ENCODE measurements at places on chromosomes 7 and 10. TPM values are rescaled to one million over a fixed set of nuclear protein-coding genes. Genes with fewer than 3 reads are reported as not detected.

- H3K4me3 ChIP-seq, result no peak overlapping the region
- H3K4me1 ChIP-seq, result no peaks in the 10 kb centered on the region
- no peak overlapping the region for H3K27ac ChIP-seq
- H3K36me3 ChIP-seq, result no peaks in the 10 kb centered on the region
- DNase-seq, result no peak
Observed at GRCh38 chr7:23093546-23093945, 12.0 kb upstream of the KLHL7 start.

DNA sequence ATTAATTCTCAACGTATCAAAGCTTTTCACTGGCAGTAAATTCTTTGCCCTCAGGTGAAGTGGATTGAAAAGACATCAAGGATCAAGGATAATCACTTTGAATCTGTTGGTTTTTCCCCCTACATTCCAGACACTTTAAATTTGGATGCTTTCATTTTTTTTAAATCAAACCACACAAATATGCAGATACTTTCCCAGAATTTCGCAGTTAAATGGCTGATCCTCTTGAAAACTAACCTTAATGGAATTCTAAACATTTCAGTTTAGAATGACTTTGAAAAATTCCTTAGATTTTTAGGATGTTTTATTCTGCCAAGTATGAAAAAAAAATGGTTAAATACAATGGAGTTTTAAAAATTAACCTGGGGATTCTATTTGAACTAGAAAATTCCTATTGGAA is 325.9 kb downstream of the GFRA1 start:
- H3K27me3 ChIP-seq, result no peaks in the 10 kb centered on the region
- H3K4me1 ChIP-seq, result peaks cover 4% of the 10 kb centered on the region
- no peak overlapping the region for H3K4me3 ChIP-seq

DNA sequence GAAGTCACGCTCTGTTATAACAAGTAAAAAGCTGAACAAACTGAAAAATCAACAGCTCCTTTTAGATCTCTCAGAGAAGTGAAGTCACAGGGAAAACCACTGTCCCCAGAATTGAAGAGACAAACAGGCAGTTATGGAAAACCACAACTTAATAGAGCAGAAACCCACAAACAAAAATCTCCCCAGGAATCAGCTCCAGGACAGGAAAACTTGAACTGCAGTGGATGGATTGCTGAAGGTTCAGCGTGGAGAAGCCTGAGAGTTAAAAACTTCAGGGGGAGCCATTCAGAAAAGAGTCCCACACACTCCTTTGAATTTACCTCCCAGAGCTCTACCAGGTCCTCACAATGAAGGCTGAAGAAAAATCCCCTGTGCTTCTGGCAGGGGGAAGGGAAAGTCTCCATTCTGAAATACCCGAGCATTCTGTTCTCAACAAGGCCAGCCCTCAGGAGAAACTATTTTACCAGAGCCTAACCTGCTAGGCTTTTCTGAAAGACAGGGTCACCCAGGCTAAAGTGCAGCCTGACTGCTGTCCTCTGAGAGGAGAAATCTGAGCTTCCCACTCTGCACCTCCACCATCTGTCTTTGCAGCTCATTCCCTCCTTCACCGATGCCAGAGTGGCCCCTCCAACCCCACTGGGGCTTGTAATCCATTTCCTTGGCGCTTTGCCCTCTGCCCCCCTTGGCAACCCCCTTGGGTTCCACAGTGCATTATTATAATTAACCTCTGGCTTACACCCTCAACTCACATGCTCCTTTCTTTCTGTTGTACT is 65.0 kb upstream of the CCNY start:
- H3K36me3 ChIP-seq, result no peaks in the 10 kb centered on the region
- no peak overlapping the region for H3K27ac ChIP-seq
- no peak overlapping the region for H3K4me3 ChIP-seq
- no peak for DNase-seq
- no peaks in the 10 kb centered on the region for H3K27me3 ChIP-seq

GRCh38 chr7:12951397-12951801 is 264.0 kb downstream of the ARL4A start:
- DNase-seq, result no peak
- no peak overlapping the region for H3K27ac ChIP-seq
- no peaks in the 10 kb centered on the region for H3K27me3 ChIP-seq
- no peaks in the 10 kb centered on the region for H3K4me1 ChIP-seq
- no peaks in the 10 kb centered on the region for H3K36me3 ChIP-seq

GRCh38 chr10:78876449-78876848 is 192.3 kb upstream of the ZMIZ1 start:
- no peak overlapping the region for H3K4me3 ChIP-seq
- no peaks in the 10 kb centered on the region for H3K36me3 ChIP-seq
- DNase-seq, result no peak
- no peak overlapping the region for H3K27ac ChIP-seq

DNA sequence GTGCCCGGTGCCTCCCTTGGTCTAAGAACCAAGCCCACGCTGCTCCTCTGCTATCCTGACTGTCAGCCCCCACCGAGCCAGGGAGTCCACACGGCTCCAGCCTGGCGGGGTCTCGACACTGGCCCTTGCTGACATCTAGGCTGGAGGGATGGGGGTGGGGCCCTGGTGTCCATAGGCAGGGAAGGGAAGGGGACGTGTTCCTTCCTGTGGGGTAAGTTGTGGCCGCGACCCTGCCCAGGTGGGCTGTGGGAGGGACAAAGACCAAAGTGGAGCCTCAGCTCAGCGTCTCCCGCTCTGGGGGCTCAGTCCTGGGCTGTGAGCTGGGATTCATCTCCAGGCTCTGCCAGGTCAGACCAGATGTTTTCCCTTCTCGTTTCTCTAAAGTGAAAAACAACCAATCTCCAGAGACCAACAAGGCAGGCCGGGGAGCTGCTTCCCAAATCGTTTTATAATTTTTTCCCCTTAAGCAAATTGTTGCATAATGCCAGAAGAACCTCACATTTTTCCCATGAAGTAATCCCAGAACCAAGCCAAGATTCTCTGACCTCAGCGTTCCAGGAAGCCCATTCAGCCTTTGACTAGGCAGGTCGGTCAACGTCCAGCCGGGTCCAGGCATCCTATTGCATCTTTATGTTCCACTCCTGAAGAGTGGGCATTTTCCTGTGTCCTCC is 101.2 kb downstream of the RGS10 start:
- H3K27ac ChIP-seq, result peak overlapping the region; percentile 19
- no peak for DNase-seq
- H3K4me1 ChIP-seq, result peaks cover 28% of the 10 kb centered on the region

DNA sequence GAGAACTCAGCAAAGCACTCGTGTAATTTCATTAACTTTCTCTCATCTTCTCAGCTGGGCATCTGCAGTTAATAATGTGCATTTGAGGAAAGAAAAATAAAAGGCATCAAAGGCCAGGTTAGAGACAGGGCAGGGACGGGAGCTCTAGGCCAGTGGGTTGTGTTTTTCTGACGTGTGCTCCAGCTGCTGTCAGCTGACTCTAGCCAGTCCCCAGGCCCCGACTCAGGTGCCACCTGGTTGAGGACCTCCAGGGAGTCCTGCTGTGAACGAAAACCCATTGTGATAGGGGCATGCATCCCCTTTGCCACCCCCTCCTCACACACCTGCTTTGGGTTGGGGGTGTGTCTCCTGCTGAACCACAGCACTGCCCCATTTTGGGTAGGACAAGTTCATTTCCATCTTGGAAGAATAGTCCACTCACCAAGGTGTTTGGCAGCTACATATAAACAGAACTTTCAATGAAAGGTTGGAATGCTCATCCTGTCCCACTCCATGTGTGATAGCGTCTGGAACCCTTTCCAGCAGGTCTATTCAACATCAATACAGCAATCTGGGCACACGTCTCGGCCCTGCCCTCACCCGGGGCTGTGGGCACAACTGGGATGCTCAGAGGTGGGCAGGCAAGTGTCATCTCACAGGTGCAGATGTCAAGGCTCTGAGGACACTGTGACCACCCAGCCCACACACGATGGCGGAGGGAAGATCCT is 146.1 kb upstream of the FAM20C start:
- H3K27me3 ChIP-seq, result no peaks in the 10 kb centered on the region
- peak; percentile 52 for DNase-seq
- H3K4me1 ChIP-seq, result no peaks in the 10 kb centered on the region
- H3K4me3 ChIP-seq, result no peak overlapping the region

GRCh38 chr7:50774319-50774718 is 8.4 kb downstream of the GRB10 start:
- no peak overlapping the region for H3K4me3 ChIP-seq
- DNase-seq, result no peak
- H3K27me3 ChIP-seq, result no peaks in the 10 kb centered on the region
- no peaks in the 10 kb centered on the region for H3K36me3 ChIP-seq

Gene ZNF804B
- total RNA-seq, result not detected

Gene KLF14
- 1.8 TPM for total RNA-seq

Gene TRUB1
- total RNA-seq, result 13.6 TPM

Gene ANKIB1
- 49.8 TPM for total RNA-seq

Gene GIMAP5
- 172 TPM for total RNA-seq
